Thoracic aorta (tissue), 2 donors: ENCODE measurements at places on chromosomes 3 and 15. TPM values are rescaled to one million over a fixed set of nuclear protein-coding genes. Genes with fewer than 3 reads are reported as not detected.
A peak's percentile ranks its signal among the peaks of the same experiment; 100 is the strongest.

The KNL1 gene
- total RNA-seq: 0.27 TPM

The FBN1 gene
- 258 TPM for total RNA-seq

The SQOR gene
- 57.0 TPM for total RNA-seq

The CYFIP1 gene
- 112 TPM for total RNA-seq

GRCh38 chr3:71859123-71859519 lies 74.2 kb upstream of the PROK2 start:
- no peaks in the 10 kb centered on the region for H3K4me1 ChIP-seq
- no peak for DNase-seq

DNA sequence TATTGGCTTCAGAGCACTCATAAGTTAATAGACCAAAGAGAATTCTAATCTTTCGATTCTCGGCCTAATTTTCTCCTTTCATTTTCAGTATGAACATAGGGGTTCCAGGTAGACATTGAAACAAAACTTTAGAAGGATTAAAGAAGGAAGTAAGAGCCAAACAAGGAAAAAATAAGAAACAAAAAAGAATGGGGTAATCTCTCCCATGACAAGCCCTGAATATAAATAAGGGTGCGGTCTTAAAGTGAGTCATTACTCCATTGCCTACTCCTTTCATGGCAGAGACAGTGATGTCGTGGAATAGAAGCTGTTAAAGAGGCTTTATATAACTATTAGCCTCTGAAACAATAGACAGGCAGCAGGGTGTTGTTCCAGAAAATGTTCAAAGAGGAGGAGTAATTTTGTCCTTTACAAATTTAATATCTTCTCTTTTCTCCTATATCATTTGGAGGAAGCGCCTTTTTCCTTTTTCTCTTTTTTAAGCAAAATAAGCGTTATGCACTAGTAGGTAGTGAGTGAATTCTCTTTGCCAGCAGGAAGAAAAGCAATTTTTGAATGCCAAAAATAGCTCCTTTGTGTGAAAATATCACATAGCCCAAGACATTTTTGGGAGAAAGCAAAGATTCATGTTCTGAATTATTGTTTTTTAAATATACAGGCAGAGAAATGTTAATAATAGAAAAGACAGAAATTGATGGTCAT lies 607.9 kb upstream of the KCNMB2 start:
- H3K4me3 ChIP-seq: peak overlapping the region; percentile 20
- DNase-seq: no peak
- no peaks in the 10 kb centered on the region for H3K27me3 ChIP-seq
- no peaks in the 10 kb centered on the region for H3K36me3 ChIP-seq
- H3K4me1 ChIP-seq: peaks cover 16% of the 10 kb centered on the region
- H3K27ac ChIP-seq: no peak overlapping the region

GRCh38 chr3:12891985-12892839 lies 50.8 kb upstream of the RPL32 start:
- no peaks in the 10 kb centered on the region for H3K36me3 ChIP-seq
- H3K4me1 ChIP-seq: peaks cover 46% of the 10 kb centered on the region
- peak overlapping the region; percentile 63 for H3K4me3 ChIP-seq
- no peak for DNase-seq

GRCh38 chr3:102018551-102018950 lies 169.2 kb downstream of the NFKBIZ start:
- no peaks in the 10 kb centered on the region for H3K27me3 ChIP-seq
- H3K27ac ChIP-seq: no peak overlapping the region
- H3K4me1 ChIP-seq: peaks cover 11% of the 10 kb centered on the region
- H3K36me3 ChIP-seq: no peaks in the 10 kb centered on the region
